ENCODE measurements at places on chromosomes 6 and 20.

- no peak for DNase-seq
Observed at GRCh38 chr6:4125500-4125899, 9.9 kb downstream of the ECI2 start.

GRCh38 chr6:166312832-166313231 is 4.6 kb upstream of the PRR18 start:
- no peak for DNase-seq

DNA sequence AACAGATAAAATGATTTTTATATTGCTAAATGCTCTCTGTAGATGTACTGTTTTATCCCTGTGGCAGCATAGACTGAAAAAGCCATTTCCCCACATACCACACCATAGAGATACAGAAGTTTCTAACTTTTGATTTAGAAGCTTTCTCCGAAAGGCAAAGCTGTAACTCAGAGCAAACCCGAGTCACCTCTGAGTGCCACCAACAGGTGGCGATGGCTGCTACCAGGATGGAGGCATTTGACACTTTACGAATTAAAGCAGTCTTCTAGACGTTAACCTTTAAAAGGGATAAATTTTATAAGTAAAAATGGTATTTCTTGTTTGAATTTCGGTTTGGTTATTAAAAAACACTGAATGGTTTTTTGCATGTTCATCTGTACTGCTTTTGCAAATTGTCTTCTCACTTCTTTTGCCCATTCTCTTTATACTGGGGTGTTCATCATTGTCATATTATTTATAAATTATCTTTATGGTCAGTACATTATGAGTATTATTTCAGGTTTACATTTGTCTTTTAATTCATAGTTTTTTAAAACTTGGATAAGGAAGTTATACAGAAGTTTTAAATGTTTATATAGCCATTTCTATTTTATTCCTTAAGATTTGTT is 201.0 kb upstream of the CEP162 start:
- peak; percentile 67 for DNase-seq

- DNase-seq = no peak
Observed at GRCh38 chr6:108476847-108477430, 83.8 kb upstream of the FOXO3 start.

GRCh38 chr6:5753209-5753608 is 253.5 kb downstream of the NRN1 start:
- DNase-seq = peak; percentile 56

GRCh38 chr20:37283530-37284195 is 5.8 kb upstream of the MANBAL start:
- no peak for DNase-seq

GRCh38 chr6:47634210-47635047 is 64.0 kb upstream of the ADGRF4 start:
- DNase-seq = no peak

GRCh38 chr20:56382696-56383095 is 9.3 kb downstream of the AURKA start:
- DNase-seq = no peak

- DNase-seq = no peak
Observed at GRCh38 chr6:158877716-158878115, 58.5 kb upstream of the EZR start.

GRCh38 chr6:158756977-158757752 is 62.0 kb downstream of the EZR start:
- DNase-seq = no peak

DNA sequence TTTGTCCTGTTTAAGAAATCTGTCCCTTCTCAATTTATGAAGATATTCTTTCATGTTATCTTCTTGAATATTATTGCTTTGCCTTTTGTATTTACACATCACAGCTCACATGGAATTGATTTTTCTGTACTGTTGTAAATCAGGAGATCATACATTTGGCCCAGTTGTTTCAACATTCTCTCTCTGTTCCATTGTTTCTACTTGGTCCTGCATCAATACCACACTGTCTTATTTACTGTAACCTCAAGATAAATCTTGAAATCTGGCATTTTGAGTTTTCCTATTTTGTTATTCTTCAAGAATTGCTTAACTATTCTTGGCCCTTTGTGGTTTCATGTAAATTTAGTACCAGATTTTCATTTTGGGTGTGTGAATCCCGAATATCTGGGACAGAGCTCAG is 121.7 kb upstream of the CCN2 start:
- no peak for DNase-seq

GRCh38 chr6:130946076-130946475 is 117.0 kb downstream of the EPB41L2 start:
- DNase-seq = no peak
